ENCODE measurements at places on chromosomes 5 and 9.

GRCh38 chr9:80378669-80379293 lies 807.0 kb downstream of the TLE4 start:
- no peak for DNase-seq

DNA sequence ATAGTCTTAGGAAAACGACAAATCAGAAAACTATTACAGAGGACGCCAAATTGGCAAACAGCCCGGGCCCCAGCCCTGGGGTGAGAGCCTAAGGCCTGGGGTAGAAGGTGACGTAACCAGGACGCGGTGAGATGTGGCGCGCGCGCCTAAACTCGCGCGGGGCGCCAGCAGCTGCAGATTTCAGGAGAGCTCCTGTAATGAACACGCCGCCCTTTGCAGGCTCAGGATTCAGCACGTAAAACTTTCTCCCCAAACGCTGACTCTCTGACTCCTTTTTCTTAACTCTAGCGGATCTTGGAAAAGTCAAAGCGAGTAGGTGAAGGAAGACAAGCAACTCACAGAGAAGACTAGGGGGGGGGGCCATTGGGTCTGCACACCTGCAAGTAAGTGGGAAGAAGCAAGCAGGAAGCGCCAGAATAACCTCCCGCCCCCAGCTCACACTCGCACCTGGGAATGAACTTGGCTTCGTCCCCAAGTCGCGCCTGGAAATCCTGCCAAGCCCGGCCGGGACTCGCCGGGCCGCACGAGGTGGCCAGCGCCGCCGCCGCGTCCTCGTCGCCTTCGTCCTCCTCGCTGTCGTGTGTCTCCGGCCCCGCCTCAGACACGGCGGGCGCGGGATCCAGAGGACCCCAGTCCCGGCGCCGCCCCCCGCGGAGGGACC lies 822 bp downstream of the RASEF start:
- DNase-seq, result no peak

DNA sequence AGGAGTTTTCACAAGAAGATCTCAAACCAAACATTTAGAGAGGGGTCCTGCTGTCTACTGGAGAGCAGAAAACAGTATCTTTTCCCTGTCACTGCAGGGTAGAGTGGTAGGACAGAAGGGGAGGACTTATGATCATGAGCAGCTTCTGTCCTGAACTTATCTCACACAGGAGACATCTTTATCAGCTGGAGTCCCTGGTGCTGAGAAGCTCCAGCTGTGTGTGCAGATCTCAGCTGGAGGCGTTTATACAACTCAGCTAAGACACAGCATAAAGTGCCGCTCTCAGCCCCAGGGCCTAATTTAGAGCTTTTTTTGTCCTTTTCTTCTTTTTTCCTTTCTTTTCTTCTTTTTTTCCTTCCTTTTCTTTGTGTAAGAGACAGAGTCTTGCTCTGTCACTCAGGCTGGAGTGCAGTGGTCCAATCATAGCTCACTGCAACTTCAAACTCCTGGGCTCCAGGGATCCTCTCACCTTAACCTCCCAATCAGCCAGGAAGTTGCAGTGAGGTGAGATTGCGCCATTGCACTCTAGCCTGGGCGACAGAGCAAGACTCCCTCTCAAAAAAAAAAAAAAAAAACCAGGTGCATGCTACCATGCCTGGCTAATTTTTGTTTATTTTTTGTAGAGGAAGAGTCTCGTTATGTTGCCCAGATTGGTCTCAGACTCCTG lies 31.9 kb downstream of the CCDC125 start:
- no peak for DNase-seq

GRCh38 chr5:133569347-133569746 lies 43.0 kb downstream of the FSTL4 start:
- DNase-seq, result no peak

- no peak for DNase-seq
Measured at GRCh38 chr5:40171971-40172370, 507.7 kb upstream of the PTGER4 start.

DNA sequence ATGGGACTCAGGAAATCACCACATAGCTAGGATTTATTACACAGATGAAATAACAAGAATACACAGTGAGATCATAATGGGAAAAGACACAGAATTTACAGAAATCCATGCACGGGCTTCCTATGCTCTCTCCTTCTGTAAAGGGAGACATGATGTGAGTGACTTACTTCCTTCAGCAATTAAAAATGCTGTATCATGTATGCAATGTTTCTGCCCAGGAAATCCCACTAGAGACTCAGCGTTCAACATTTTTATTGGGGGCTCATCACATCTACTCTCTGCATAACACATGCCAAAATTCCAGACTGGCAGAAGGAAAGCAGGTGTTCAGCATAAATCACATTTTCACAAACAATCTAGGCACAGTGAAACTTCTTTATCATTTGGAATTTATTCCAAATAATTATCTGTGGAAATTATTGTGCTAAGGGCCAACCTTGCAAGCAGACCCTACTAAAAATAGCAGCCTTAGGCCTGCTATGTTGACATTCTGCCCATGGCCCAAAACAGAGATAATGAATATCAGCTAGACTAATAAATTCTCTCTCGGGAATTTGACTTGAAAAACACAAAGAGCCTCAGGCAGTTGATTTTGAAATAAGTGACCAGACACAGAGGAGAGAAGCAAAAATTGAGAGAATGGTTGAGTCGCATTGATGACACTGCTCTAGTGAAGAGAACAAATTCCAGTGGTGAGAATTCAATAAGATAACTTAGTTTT lies 31.4 kb upstream of the SELENOP start:
- DNase-seq, result no peak

DNA sequence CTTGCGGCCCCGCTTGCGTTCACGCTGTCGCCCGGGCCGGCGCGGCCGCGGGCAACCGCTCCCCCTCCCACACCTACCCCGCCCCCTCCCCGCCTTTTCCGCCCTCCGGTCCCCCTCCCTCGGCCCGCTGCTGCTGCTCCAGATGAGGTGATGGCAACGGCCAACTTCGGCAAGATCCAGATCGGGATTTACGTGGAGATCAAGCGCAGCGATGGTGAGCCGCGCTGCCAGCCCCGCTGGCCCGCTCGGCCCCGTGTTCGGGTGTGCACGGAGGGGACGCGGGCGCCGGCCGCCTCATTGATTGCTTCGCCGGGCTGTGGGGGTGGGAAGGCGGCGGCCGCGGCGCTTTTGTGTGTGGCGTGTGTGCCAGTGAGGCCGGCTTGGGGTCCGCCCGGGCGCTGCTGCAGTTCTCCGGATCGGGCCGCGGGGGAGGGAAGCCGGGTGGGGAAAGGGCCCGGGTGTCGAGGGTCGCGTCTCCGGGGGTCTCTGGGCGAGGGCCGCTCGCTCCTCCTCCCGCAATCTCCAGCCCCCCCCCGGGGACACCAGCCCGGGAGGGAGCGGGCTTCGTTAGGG lies 403 bp downstream of the KIF2A start:
- no peak for DNase-seq

DNA sequence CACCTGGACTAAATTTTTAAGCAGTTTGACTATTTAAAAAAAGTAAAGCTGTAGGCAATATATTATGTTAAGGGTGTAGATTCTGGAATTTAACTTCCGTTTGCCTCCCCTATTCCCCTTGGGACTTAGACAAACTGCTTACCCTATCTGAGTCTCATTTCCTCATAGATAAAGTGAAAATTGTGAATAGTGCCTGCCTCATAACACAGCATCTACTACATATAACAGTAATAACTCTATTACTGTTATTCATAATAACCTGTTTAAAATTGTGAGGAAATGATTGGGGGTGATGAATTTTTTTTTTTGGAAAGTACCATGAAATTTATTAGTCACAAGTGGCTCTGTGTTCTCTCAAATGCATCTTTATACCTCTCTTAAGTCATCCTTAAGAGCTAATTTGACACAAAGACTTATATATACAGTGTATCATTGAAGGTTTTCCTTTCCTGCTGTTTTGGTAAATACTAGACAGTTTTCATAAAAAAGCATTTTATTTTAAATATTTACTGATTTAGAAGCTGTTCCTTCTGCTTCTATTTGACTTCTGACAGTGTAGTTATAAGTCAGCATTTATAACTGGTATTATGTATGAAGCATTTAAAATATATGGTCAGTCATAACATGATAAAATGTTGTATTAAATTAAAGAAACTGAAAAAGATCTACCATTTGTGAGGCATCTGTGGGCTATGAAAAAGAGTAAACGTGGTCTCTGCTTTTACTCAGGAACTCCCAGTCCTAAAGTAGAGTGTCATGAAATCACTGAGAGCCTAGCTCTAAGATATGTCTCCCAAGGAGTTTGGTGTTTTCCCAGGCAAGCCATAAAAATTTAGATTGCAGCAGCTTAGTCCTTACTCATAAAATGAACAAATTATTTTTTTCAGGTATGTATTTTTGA lies 46.4 kb downstream of the MCCC2 start:
- no peak for DNase-seq

GRCh38 chr5:31573494-31574142 lies 41.5 kb downstream of the C5orf22 start:
- no peak for DNase-seq

GRCh38 chr5:91851670-91852069 lies 468.6 kb upstream of the ARRDC3 start:
- DNase-seq, result no peak

DNA sequence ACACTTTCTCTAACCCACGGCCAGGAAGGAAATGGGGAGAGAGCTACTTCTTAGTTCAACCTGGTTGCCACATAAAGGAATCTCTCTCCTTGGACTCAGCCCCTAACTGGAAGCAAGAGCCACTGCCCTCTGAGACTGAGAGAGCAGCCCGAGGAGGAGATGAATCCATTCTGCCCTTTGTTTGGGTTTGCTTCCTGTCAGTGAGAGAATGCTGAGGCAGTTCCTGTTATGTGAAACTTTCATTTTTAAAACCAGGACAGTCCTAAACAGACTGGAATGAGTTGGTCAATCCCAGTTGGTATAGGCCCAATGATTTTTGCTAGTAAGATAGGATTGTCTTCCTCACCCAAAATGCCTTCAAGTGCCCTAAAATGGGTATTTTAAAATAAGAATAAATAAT lies 205.1 kb downstream of the NTRK2 start:
- DNase-seq, result no peak

DNA sequence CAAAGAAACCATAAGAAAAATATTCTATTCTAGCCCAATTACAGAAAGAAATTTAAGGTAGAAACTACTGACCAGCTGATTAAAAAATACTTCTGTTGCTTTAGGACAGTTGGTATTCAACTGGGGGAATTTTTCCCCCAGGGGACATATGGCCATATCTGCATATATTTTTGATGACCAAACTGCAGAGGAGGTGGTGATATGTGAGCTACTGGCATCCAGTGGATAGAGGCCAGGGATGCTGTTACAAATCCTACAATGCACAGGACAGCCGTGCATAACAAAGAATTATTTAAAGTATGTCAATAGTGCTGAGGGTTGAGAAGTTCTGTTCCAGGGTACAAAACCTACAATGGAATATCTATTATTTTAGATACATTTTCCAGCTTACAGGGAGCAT lies 24.0 kb downstream of the ZFR start:
- DNase-seq, result no peak

GRCh38 chr9:8860086-8860485 lies 1060.5 kb upstream of the DMAC1 start:
- peak; percentile 29 for DNase-seq

- no peak for DNase-seq
Measured at GRCh38 chr9:37624073-37624472, 26.7 kb upstream of the FRMPD1 start.

DNA sequence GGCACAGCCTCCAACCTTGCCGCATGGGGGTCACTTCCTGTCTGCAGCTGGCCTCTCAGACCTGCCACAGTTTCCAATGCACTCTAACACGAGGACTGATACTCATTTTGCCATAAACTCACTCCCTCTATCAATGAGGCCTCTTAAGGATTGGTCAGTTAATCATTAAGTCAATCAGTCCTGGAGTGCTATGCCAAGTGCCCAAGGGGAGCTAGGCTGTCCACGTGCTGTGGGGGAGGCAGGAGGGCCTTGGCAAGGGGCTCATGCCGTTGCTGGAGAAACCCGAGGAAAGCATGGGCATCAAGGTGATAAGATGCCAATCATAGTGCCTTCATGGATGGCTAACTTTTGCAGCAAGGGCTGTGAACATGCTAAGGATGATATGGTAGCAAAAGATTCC lies 1.7 kb upstream of the ALDH1B1 start:
- DNase-seq, result no peak

GRCh38 chr5:150313921-150314716 lies 11.4 kb upstream of the ARSI start:
- no peak for DNase-seq

DNA sequence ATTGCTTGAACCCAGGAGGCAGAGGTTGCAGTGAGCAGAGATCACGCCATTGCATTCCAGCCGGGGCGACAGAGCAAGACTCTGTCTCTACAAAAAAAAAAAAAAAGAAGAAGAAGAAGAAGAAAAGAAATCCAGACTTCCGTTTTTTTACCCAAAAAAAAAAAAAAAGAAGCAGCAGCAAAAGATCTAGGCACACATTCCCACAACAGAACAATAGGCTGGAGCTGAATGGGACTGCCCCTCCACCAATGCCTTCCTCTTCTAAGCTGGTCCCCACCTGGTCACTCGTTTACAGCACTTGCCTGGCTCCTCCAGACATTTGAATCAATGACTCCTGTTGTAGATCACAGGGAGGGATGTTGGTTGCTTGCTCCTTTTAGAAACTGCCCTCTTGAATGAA lies 1.6 kb upstream of the LMAN2 start:
- DNase-seq, result no peak

DNA sequence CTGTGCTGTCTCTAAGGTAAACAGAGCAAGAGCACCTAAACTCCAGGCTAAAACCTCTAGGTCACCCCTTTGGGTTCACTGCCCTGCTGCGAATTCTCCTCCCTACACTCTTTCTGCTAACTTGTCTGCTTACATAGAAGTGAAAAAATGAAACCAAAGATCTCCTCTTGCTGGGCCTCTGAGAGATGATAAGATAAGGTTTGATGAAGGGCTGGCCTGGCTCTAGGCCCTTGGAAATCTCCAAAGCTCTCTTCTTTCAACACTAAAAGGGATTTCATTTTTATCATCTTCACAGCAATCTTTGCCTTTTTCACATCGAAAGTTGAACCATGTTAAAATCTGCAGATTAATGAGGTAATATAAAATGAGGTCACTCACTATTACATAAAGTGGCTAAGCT lies 450.8 kb upstream of the TLE4 start:
- no peak for DNase-seq

DNA sequence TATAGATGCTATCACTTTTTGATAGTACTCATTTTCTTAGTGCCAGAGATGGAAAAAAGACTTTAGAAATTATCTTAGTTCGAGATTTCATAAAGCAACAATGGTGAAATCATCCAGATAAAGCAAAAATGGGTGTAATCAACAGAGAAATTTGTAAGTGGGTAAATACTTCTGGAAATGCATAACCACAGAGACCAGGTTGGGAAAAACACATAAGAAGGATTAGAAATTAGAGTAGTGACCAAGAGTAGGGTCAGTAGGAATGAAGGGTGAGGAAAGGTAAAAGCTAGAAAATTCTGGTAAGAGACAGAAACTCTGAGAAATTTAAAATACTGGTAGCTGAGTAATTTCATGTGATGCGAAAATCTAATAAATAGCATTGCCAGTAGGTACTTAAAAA lies 11.2 kb downstream of the EDIL3 start:
- no peak for DNase-seq

- peak; percentile 91 for DNase-seq
Measured at GRCh38 chr5:134136221-134136631, 21.7 kb downstream of the TCF7 start.
